Astrocyte of the hippocampus (primary cell): ENCODE measurements at places on chromosomes 4 and X.
A peak's percentile ranks its signal among the peaks of the same experiment; 100 is the strongest.

DNA sequence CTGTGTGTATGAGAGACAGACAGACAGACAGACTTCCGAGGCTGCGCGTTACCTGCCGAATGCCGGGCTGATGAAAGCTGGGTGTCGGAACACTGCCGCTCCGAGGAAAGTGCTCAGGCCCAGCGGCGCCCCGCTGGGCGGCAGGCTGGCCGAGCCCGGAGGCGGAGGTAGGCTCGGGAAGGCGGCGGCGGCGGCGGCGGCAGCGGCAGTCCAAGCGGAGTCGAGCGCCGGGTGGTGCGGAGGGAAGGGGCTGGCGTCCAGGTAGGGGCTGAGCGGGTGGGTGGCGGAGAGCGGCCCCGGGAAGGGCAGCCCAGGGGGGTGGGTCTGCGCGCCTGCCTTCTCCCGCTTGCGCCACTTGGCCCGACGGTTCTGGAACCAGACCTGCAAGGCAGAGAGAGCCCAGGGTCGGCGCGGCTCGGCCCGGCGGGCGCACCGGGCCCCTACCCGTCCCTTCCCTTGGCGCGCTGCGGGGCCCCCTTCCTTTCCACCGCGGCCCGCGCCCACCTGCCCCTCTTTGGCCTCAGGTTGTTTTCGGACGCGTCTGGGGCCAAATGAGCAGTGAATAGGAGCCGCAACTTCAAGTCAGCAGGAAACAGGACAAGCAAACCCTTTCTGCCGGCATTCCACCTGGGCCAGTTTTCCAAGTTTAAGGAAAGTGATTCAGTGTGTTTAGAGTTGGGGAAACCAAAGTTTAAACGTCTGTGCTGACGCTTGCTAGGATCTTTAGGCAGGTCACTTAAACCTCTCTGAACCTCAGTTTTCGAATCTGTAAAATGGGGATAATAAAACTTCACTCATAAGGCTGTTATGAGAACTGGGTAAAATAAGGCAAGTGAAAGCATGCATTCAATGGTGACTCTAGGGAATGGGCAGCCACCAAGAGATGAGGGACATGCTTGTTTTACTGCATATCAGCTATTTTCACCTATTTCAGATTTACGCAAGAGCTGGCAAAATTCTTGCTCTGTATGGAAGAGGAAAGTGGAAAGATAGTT, 8.4 kb downstream of the ARX start:
- peak; percentile 38 for DNase-seq

DNA sequence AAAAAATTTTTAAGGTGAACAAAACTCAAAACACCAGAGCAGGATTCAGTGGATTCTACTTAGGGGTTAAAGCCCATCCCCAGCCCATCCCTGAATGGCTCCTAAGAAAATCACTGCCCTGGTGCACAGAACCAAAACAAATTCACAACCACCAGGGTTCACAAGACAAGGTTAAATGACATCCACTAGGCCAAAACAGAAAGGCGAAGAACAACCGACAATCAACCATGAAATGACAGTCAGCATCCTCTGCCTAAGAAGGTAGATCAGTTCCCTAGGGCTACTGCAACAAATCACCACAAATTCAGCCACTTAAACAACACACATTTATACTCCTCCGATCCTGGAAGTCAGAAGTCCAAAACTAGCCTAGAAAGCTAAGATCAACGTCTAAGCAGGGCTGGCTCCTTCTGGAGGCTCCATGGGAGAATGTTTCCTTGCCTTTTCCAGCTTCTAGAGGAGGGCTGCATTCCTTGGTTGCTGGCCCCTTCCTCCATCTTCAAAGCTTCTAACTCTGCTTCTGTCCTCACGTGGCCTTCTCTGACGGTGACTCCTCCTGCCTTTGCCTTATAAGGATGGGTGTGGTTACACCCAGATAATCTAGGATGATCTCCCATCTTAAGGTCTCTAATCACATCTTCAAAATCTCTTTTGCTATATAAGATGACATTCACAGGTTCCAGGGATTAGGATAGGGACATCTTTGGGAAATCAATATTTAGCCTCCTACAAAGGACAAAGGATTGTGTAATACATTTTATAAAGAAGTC, 1.8 kb downstream of the CCNQ start:
- DNase-seq = no peak

- no peak for DNase-seq
These were observed 697 bp downstream of the SRPK3 start for GRCh38 chrX:153781428-153782047.

- DNase-seq = no peak
These were observed 21.3 kb upstream of the WDR44 start for GRCh38 chrX:118324588-118324987.

DNA sequence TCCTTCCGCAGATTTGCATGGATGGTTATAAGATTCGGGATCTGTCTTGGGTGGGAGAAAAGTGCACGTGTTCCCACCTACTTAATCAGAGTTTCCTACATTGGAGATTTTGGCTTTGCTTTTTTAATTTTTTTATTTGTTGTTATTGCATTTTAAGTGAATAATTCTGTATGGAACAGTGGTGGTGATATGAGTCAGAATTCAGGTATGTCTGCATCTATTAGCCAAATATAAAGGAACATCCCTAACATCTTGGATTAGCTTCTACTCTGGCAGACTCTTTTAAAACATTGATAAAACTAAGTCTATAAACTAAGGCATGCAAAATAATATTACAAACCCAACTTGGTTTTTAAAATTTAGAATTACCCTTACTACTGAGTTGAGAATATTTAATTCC, 659.8 kb upstream of the EPHA5 start:
- peak; percentile 37 for DNase-seq

DNA sequence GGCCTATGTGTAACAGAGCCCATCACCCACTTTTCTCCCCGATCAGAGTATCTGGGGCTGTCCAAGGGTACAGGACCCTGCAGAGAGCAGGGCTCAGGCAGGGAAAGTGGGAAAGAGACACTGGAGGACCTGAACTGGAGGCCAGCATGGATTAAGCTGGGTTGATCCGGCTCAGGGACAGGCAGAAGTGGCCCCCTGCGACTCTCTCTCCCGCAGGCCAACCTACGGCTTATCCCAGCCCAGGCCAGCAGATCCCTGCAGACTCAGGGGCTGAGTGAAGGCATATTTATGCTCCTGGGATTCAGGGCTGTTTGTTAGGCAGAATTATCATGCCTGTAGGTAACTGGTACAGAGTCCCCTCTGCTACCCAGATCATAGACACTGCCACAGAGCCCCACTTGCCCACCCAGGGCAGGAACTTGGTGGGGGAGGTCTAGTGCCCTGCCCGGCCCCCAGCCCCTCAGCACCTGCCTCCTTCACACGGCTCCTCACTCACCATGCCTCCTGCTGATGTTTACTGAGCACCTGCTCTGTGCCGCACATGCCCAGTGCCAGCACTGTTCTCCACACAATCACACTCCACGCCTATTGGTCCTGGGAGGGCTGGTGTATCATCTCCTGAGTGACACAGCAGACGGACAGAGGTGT, 87.3 kb downstream of the ADRA2C start:
- no peak for DNase-seq

DNA sequence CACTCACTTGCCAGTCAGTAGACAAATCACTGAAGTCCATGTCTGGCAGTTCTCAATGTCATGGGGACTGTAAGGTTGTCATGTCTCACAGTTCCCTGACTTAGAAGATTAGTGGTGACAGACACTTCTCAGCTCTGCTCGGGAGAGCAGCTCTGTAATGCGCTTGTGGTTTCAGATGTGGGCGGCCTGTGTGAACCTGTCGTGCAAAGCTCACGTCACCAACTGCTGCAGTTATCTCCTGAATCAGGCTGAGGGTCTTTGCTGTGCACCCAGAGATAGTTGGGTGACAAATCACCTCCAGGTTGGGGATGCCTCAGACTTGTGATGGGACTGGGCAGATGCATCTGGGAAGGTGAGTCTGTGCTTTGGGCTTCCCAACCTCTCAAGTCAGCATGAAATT, at the start of gene IL9R:
TSS of gene IL9R (plus strand) at position 261 of the 400 bp plus-strand sequence. CDS start at position 325, 64 bp downstream.
- no peak for DNase-seq

DNA sequence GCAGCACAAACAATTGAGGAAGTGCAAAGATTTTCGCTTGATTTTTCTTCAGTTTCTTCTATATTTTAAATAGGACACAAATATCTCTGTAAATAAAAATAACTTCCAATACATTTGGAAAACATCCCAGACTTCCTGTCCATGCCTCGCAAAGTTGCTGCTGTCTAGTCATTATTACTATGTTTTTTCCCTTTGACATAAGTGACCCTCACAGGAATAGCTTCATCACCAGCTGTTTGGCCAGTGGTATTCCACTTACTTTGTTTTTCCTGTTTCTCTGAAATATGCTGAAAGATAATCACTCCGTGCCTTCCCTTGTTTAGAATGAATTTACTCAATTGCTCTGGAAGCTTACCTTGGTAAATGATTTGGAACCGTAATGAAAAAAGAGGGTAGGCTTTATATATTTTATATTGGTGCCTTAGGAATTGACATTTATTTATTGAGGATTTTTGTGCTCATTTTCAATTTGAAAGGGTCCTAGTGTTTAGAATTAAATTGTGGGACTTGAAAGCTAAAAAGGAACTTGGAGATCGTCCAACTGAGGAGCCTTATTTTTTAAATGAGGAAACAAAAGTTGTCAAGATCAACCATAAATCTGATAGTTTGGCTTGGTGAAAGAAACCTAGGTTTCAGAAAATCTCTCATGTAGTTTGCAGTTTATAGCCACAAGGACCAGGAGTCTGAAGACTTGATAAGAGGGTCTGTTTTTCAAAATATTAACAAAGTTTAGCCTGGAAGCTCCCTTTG, 65.6 kb downstream of the CDKL5 start:
- no peak for DNase-seq

DNA sequence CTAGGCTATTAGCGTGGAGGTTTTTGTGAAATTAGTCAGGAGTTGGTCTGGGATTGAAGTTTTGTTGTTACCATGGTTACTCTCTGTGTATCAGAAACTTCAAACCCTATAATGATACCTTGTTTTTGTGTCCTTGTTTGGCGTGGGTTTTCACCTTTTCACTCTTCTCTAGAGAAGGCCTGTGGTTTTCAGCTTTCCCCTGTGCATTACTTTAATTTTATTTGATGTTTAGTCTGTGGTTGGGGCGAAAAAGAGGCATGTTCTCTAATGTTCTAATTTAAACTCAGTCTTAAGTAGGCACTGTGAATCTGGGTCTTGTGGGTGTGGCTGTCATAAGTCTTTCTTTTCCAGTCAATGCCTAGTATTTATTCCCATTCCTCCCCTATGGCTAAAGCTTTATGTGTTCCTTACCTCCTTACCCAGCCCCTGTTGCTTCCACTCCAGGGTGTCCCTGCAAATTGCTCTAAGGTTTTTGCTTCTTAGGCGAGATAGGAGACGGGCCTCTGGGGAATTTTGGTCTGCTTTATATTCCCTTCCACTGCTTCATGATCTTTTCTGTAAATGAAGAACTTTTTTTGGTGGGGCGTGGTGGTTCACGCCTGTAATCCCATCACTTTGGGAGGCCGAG, 326.3 kb upstream of the ZCCHC13 start:
- peak; percentile 47 for DNase-seq

DNA sequence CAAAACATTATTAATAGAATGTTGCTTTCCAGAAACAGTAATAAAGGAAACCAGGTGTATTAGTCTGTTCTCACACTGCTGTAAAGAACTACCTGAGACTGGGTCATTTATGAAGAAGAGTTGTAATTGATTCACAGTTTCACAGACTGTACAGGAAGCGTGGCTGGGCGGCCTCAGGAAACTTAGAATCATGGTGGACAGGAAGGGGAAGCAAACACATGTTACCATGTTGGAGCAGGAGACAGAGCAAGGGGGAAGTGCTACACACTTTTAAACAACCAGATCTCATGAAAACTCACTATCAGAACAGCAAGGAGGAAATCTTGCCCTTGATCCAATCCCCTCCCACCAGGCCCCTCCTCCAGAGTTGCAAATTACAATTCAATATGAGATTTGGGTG, 815.8 kb downstream of the TRIML1 start:
- no peak for DNase-seq

GRCh38 chrX:67555578-67556203, 11.9 kb downstream of the AR start:
- DNase-seq = peak; percentile 37

GRCh38 chrX:110003167-110004156, 548 bp downstream of the TMEM164 start:
- no peak for DNase-seq

DNA sequence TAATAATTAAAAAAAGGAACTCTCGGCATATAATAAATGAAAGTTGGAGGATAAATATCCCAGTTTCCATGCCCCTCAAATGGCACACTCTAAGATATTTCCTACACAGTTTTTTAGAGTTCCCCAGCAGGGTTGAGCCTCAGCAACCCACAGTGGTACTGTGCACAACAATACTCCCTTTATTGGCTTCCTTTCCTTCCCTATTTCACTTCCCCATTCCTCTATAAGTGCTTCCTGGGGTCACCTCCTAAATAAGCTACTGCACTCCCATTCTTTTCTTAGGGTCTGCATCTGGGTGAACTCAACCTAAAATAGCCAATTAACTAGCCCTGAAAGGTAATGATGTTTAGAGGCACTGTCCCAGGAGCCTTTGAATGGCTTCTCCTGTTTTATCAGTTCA, 76.4 kb upstream of the NHS start:
- no peak for DNase-seq

DNA sequence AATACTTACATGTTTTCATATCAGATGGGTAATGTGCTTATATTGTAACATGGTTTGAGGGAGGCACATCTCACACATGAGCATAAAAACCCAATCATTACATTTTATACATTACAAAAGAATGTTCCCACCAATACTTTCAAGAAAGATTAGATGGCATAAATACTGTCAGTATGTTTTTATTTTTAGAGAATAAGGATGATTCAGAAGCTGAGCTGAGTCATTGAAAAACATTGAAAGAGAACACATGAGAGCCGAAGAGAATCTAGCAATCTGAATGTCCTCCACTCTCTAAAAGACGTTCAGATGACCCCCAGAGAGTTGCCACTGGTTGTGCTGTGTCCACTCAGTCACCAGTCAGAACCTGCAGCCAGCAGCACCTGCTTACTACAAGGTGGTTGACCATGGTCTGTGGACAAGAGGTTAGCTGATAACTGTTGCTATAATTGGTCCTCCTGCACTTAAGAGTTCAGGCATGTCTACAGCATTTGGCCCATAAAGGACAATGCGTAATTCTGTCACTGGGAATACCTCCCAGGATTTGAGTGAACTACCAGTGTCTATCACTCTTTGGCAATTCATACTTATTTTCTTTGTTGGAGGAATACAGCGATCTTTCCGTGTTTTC, 382.2 kb upstream of the IGFBP7 start:
- DNase-seq = peak; percentile 11

DNA sequence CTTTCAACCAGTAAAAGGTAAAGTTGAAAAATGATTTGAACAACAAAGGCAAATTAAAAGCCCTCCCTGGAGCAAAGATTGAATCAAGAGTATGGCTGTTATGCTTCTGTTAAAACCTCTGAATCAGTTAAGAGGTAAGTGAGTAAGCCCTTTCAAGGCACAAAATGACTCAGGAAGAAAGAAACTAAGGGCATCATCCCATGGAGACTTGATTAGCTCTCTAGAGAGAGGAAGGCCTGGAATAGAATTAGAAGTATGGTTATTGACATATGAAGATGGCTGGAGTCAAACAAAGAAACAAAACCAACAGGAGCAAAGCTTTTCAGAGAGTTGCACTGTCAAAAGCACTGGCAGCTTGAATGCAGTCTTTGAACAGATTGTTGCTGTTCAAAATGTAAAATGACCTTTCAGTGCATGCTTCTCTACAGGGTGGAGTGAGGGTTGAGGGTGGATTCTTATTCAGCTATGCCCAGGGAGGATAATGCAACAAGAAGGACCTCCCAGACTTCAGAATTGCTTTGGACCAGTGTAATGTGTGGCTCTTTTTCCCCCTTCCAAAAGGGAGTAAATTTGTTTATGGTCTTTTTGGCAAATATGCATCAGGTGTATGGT, 365.5 kb downstream of the GBA3 start:
- no peak for DNase-seq

GRCh38 chr4:148515248-148515647, 73.0 kb upstream of the NR3C2 start:
- peak; percentile 14 for DNase-seq
